NT2/D1 (cell line): ENCODE measurements at places on chromosomes 5 and 9.
A peak's percentile ranks its signal among the peaks of the same experiment; 100 is the strongest.

GRCh38 chr5:172606156-172606785, 34.8 kb upstream of the NEURL1B start:
- DNase-seq = no peak

DNA sequence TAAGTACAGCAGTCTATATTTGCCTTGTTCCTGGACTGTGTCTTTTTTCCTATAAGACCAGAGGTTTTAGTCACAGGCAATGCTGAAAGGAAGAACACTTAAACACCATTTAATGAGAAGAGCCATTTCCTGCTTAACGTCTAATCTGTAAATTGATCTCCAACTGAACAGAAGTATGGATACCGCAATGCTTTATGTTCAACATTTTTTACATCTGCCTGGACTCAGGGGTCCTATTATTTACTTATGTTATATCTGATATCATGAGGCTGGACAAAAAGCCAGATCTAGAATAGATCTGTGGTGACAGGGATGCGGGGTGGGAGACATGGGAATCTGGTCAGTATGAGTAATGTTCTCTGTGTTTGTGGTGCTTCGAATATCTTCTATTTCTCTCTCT, 334.6 kb upstream of the MPDZ start:
- no peak for DNase-seq

DNA sequence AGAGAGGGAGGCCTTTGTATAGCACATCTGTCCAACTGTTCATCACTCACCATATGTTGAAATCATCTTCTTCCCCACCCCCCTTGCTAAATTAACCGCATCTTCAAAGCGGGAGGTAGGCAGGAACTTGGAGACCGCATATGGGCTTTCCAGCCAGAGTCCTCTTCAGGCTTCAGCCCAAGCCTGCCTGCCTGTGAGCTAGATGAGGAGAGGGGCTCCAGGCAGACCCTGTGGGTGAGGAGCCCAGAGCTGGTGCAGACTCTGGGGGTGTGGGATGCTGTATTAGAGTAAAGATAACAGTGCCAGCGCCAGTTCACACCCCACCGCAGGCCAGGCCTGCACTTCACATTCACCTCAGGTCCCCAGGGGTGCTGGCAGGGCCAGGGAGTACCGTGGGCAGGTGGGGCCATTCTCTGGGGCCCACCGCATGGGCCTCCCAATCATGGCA, 16.2 kb downstream of the PRRC2B start:
- DNase-seq = no peak

GRCh38 chr9:130698514-130698913, 4.9 kb downstream of the EXOSC2 start:
- no peak for DNase-seq

GRCh38 chr9:136112541-136112940, 6.1 kb downstream of the TMEM250 start:
- DNase-seq = no peak

DNA sequence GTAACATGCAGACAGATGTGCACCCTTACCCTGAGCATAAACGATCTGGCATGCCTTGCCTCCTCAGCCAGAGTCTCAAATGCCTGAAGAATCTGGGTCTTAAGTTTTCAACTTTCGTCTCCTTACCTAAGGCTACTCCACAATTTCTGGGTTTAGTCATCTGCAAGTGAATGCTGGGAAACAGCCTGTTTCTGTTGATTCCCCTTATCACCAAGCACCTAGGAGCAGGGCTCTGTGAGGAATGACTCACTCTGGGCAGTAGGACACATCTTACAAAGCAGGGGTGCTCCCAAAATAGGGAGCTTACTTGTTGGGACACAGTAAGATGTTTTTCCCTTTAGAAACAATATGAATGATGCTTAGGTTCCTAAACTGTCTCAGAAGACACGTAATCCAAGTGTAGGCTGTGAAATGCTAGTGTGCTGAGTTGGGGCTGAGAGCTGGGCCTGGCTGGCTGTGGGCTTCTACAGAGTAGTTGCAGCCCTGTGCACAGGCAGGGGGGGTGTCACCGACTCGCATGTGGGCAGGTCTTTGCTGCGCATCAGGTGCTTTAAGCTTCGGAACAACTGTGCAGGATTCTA, 58.0 kb downstream of the DAP start:
- no peak for DNase-seq

- no peak for DNase-seq
These were observed 15.1 kb upstream of the ERAP1 start for GRCh38 chr5:96822686-96823459.

GRCh38 chr9:11962327-11962726, 730.9 kb upstream of the TYRP1 start:
- DNase-seq = no peak

- DNase-seq = no peak
These were observed 508.1 kb downstream of the NR2F1-AS1 start for GRCh38 chr5:93072831-93073459.

DNA sequence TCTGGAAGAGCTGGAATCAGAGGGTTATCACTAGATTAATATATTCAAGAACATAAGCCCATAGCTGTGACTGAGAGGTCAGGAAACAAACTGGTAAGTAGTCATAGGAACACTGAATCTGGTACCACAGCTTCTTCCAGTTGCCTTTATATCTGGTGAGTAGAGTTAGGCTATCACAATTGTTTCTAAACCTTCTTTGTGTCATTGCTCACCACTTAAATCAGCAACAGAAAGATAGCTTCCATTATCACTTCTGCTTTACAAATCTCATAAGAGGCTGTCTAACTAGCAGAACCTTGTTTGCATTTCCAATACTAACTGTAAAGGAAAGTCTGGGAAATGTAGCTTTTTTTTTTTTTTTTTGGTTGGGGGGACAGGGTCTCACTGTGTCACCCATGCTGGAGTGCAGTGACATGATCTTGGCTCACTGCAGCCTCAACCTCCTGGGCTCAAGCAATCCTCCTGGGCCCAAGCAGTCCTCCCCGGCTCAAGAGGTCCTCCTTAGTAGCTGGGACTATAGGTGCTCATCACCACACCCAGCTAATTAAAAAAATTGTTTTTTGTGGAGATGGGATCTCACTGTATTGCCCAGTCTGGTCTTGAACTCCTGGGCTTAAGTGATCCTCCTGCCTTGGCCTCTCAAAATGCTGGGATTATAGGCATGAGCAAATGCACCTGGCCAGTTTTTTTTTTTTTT, 22.0 kb downstream of the CDC42SE2 start:
- no peak for DNase-seq

GRCh38 chr5:1779021-1779680, 20.5 kb downstream of the MRPL36 start:
- DNase-seq = no peak

DNA sequence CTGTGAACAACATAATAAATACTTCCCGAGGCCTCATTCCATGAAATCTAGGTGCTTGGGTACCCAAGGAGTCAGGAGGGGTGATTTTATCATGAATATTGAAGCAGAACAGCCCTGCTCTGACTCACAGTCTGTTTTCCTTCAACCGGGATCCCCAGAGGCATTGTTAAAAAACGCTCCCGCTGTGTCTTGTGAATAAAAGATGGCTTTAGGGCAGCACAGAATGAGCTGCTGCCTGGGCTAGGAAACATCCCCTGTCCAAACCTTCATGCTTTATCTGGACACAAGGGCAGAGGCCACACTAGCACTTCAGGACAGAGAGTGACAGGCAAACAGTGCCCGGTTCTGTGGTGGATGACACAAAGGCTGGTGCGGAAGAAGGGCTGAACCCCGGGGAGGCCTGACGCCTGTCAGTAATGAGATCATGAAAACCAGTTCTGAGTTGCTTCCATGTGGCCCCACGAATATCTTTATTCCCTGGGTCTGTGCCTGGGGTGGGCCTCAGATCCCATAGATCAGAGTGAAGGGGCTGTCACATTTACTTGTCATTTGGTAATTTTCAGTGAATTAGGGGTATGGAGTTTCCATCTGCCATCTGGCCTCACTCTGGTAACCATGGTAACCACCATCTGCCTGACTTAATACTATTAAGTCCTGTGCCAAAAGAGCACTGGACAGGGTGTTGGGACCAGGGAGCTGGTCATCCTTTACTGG, 2.6 kb downstream of the IGFBPL1 start:
- DNase-seq = peak; percentile 78

DNA sequence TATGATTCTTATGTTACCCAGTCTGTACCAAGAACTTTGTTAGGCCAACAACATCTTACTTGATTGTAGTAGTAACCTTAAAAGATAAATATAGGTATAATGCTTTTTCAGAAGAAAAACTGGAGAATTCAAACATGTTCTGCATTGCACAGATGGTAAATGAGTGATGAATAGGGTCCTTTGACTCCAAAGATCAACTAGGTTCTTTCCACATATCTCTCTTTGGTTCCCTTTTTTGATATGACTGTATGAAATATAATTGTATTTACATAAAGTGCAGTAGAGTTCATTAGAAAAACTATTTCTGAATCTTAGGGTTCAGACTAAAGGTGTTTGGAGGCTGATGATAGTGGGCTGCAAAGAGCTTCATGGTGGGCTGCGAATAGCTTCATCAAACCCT, 150.5 kb upstream of the CDKN2B start:
- DNase-seq = no peak

- DNase-seq = no peak
These were observed 81.3 kb downstream of the GADD45G start for GRCh38 chr9:89686126-89686525.

DNA sequence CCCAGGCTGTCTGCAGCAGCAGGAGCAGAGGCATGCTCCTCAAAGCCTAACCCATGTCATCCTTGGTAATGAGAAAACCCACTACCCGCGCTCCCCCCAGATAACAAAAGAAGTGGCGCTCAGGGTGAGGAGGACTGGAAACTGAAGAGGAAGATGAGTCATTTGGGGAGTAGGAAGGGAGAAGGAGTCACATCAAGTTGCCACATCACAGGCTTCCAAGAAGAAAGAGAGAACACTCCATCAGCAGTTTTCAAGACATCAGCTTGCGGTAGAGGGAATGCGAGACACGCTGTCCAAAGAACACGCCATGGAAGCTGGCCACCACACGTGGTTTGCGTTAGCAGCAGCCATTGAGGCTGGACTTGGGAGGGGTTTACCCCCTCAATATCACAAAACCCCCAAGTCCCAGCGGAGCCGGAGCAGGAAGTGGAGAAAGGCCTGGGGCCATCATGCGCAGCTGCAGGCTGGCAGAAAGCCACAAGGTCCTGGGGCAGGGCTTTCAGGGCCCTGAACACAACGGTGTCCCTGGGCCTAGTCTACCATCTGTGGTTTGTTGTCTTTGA, 41.5 kb downstream of the SH3PXD2B start:
- no peak for DNase-seq

DNA sequence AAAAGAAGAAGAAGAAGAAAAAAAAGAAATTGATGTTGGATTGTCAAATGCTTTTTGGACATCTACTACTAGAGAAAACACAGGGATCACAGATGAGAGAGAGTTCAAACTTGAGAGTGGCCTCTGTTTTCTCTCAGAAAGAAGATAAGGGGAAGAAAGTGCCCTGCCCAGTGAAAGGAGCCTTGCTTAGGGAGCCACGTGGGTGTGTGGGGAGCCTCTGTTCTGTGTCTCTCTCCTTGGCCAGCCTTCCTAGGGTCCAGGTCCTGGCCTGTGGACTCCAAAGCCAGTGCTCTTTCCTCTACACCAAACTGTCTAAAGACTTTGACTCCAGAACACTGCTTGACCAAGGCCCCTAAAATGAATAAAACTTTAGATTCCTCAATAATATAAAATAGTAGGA, 22.0 kb upstream of the COL15A1 start:
- no peak for DNase-seq

DNA sequence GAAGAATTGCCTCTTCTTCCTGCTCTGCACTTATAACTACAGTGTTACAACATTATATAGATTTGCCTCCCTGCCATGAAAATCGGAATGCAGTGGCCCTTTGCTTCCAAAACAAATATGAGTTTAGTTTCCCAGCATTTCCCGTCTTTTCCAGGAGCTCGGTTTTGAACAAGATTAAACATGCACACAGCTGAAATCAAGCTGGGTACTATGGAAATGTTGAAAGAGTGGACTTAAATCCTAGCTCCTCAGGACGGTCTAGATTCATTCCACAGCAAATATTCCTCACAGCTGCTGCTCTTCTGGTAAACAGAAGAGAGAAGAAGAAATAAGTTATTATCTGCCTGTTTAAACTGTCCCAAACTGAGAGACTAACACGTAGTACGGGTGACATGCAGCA, 161.4 kb downstream of the PIK3R1 start:
- no peak for DNase-seq

DNA sequence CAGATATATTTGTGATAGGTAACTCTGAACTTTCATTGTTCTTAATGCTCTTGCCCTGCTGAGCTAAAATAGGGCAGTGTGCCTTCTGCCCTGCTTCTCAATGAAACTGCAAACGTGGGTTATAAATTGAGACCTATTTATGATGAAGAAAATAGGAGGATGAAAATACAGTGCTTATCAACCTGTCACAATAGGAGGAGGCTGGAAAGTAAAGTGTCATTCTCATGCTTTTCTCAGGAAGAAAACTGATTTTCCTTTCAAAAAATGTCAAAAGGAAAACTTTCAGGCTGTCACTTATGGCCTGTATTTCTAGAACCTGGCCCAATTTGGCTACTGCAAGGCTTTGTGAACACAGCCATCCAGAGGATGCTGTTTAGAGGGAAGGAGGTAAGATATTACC, 130.3 kb upstream of the TUSC1 start:
- no peak for DNase-seq

GRCh38 chr5:145917288-145917687, 19.1 kb upstream of the SH3RF2 start:
- DNase-seq = no peak

DNA sequence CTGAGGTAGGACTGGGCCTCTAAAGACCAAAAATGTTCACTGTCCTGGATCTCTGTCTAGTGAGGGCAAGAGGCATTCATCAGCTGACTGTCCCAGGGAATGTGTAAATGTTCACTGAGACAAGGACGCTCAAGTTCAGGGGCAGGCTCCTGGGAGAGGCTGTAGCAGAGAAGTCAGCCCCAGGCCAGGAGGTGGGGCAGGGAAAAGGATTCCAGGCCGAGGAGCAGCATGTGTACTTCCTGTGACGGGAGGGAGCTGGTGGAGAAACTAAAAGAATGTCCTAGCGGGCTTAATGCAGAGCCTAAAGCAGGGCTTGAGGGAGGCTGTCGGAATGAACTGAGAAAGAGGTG, 205.8 kb downstream of the GABBR2 start:
- peak; percentile 78 for DNase-seq

- no peak for DNase-seq
These were observed 48.2 kb downstream of the RXRA start for GRCh38 chr9:134374301-134375010.

DNA sequence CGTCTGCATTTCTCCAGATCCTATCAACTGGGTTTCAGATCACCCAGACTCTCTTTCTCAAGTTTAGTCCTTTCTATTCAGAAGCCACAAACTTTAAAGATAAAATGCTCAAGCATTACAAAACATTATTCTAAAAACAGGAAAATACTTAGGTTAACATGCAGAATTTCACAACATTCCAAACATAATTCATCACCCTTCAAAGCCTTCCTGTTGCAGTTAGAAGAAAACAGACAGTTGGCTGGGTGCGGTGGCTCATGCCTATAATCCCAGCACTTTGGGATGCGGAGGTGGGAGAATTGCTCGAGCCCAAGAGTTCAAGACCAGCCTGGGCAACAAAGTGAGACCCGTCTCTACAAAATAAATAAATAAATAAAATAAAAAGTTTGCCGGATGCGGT, 7.7 kb upstream of the OCLN start:
- no peak for DNase-seq
